ENCODE measurements at places on chromosomes 7 and 10.
A peak's percentile ranks its signal among the peaks of the same experiment; 100 is the strongest.

- no peak for DNase-seq
These were observed 32.0 kb downstream of the SND1 start for GRCh38 chr7:127683776-127684681.

DNA sequence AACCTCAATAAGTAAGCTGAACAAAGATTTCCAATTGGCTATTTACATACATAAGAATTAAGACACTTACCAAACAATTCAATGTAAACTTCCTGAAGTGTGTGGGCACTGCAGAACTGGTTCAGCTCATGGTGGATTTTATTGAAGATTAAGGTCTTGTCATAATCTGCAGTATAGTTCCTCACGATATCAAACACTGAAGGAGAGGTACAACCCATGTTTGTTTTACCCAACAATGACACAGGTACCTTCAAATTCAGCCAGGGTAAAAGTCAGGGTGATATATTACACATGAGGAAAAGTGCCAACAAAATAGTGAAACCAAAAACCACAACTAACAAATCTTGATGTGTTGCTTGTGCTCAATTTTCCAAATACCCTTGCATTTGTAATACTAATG, 10.0 kb downstream of the ERLIN1 start:
- DNase-seq, result no peak

DNA sequence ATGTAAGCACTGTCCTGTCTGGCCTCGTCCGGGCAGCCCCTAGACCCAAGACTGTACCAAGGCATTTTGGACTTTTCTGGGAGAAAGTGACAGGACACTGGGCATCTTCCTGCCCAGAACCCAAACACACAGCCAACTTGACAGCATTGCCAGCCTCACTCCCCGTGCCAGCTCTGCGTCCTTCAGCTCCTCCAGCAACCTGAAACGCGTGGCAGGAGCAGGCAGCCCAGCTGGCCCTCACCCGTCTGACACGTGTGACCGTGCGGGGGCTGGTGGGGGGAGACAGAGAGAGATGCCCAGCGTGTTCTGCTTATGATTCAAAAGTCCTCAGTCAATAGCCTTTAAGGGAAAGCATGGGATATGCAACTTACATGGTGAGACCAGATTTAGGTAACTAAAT, 50.3 kb upstream of the SLC29A3 start:
- DNase-seq, result no peak

GRCh38 chr7:26583094-26583648, 281.2 kb downstream of the SKAP2 start:
- DNase-seq, result peak; percentile 13

- DNase-seq, result no peak
These were observed 132.3 kb downstream of the ARHGAP22 start for GRCh38 chr10:48472501-48473069.

GRCh38 chr10:11793762-11794479, 29.2 kb upstream of the PROSER2 start:
- peak; percentile 100 for DNase-seq

- DNase-seq, result no peak
These were observed 177.0 kb upstream of the KMT2E start for GRCh38 chr7:104836976-104837375.

Measured in kidney tubule cell (primary cell).